ENCODE measurements at places on chromosomes 7 and 10.

GRCh38 chr10:46272863-46273415, 13.9 kb upstream of the ANTXRL start:
- DNase-seq: no peak

DNA sequence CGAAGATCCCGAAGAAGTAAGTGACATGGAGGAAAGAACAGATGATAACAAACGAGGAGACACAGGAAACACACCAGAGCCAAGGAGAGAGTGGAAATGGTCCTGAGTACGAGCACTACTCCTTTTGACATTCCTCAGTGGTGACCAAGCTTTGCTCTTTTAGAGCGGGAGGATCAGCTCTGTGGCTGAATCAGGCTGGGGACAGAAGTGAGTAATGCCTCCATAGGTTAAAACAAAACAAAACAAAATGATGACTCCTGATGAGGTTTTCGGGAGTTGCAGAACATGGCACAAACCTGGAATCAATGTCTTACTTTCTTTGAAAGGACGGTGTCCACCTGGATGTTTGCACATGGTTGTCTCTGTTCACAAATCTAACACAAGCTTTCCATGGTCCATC, 30.3 kb upstream of the TCF7L2 start:
- no peak for DNase-seq

DNA sequence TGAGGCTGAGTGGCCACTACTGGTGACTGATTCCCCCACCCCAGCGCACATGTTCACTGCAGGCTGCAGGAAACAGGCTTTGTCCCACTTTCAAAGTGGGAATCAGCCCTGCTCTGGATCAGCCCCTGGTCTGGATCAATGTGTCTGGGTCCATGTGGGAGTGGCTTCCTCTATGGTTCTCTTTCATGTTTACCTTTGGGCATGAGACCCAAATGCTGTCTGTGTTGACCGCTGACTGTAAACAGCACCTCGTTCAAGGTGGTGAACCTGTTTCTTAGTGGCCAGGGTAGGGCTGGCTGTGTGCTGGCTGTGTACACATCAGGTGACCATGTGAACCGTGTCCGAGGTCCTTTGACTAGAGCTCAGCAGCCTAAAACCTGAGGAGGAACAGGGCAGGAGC, 121.8 kb downstream of the CAMK1D start:
- DNase-seq: no peak

- DNase-seq: no peak
Measured at GRCh38 chr7:102953406-102953805, 40.6 kb downstream of the LRRC17 start.

GRCh38 chr7:14303536-14303935, 314.1 kb upstream of the ETV1 start:
- no peak for DNase-seq

GRCh38 chr7:48176356-48176893, 5.2 kb downstream of the ABCA13 start:
- DNase-seq: no peak

GRCh38 chr10:23417254-23417653, 21.6 kb upstream of the OTUD1 start:
- DNase-seq: no peak

GRCh38 chr7:94059746-94060145, 55.6 kb upstream of the BET1 start:
- DNase-seq: no peak

DNA sequence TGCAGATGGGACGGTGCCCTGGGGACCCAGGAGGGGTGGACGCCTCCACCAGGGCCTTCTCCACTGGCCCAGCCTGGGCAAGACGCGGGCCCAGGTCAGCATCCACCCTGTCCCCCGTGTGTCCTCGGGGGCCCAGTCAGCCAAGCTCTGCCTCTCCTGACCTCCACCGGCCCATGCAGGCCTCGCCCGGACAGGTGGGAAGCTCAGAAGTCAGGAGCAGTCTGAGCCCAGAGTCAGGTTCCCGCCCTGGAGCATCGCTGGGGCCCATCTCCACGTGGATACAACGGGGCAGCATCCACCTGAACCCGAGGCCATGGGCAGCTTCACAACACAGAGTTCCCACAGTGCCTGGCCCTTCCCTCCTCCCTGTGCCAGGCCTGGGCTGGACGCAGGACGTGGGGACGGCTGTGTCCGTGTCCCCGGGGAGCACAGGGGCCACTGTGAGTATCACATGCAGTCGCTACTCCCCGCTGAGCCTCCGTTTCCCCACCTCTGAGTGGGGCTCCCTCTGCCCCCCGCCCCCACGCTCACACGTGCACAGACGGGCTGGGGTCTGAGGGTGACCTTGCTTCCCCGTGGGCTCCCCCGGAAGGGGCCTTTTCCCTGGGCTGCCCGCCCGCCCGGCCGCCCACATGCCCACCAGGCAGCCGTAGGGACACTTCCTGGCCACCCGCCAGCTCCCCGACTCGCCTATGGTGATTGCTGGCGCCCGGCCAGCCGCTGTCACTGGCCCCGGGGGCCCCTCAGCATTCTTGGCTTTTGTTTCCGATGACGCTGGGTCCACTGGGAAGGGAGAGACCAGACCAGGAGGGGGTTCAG, 64.3 kb downstream of the PDGFA start:
- DNase-seq: no peak

DNA sequence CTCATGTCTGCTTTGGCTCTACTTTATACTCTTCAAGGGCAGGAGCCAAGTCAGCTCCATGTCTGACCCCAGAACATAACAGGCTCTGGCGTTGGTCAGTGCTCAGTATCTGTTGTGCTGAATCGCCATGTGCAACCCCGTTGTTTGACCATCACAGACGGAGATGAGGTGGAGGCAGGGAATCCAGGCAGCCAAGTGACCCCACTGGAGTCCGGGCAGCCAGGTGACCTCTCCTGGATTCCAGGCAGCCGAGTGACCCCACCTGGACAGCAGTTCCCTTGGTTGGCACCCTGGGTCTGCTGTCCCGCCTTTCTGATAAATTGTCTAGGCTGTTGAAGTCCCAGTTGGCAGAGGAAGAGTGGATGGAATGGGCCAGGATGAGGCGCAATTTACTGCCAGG, 232.2 kb downstream of the TCERG1L start:
- no peak for DNase-seq
